ENCODE measurements at places on chromosomes 7 and 10.

- no peak for DNase-seq
Observed at GRCh38 chr7:20562461-20562860, 53.0 kb upstream of the ABCB5 start.

DNA sequence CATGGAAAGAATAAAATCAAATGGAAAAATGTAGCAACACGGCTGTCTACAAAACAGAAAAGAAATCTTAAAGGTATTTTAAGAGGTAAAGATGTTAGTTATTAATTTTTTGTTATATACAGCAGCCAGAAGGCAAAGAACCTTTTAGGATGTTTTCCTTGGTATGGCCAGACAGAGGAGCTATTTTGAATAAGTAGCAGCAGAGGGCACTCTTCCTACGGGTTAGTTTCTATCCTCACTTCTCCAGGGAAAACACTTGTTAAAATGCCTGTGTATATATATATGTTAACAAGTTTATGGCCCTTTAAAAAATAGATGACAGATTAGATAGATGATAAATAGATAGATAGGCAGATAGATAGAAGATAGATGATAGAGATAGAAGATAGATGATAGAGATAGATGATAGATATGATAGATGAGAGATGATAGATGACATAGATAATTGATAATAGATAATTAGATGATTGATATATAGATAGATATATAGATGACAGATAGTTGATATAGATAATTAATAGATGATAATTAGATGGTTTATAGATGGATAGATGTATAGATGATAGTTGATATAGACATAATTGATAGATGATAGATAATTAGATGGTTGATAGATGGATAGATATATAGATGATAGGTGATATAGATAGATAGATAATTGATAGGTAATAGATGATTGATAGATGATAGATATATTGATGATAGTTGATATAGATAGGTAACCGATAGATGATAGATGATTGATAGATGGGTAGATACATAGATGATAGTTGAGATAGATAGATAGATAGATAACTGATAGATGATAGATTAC is 57.8 kb upstream of the WIPF3 start:
- no peak for DNase-seq

GRCh38 chr10:112189465-112189864 is 5.9 kb upstream of the GPAM start:
- no peak for DNase-seq

DNA sequence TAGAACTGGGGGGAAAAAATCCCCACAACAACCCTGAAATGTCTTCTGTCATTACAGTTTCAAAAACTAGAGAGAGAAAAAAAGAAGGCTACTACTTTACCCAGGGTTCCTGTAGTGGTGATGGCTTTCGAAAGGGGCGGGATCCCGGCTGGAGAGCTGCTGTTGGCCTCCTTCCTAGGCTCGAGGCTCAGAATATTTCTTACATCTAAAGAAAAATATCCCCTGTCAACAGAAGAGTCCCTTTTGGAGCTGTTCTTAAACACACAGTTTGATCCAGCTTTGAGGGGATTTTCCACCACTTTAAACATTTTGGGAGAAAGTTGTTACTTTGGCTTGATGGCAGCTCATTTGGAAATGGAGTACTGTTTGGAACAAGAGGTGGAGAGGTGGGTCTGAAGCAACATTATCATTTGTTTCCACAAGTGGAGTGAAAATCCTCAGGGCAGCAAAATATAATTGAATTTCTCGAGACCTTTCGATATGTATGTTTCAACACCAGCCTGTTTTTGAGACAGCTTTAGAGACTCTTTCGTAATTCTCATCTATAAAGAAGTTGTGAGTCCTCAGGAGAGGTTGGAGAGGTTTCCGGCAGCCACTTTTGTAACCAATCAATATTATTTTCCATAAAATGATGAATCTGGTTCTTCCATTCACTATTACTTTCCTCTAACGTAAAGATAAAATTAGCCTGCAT is 5.1 kb downstream of the HOXA13 start:
- no peak for DNase-seq

GRCh38 chr10:69577268-69578232 is 4.3 kb upstream of the NEUROG3 start:
- DNase-seq: no peak

GRCh38 chr10:95661818-95662217 is 5.3 kb upstream of the ALDH18A1 start:
- DNase-seq: no peak

- DNase-seq: no peak
Observed at GRCh38 chr7:119341822-119342221, 931.2 kb upstream of the KCND2 start.

GRCh38 chr7:135180122-135180521 is 9.6 kb upstream of the CYREN start:
- no peak for DNase-seq

DNA sequence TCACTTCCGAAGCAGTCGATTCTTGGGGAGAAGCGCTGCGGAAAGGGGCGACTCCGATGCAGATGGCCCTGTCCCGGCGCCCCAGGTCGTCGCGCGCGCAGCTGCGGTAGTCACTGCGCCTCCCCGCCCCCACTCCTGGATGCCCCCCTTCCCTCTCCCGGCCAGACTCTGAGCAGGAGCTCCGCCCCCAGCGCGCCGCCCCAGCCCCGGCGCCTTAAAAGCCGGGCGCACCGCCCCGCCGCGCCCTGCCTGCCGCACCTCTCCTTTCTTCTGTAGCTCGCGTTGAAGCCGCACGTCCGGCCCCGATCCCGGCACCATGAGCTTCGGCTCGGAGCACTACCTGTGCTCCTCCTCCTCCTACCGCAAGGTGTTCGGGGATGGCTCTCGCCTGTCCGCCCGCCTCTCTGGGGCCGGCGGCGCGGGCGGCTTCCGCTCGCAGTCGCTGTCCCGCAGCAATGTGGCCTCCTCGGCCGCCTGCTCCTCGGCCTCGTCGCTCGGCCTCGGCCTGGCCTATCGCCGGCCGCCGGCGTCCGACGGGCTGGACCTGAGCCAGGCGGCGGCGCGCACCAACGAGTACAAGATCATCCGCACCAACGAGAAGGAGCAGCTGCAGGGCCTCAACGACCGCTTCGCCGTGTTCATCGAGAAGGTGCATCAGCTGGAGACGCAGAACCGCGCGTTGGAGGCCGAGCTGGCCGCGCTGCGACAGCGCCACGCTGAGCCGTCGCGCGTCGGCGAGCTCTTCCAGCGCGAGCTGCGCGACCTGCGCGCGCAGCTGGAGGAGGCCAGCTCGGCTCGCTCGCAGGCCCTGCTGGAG is at the start of gene INA:
TSS of gene INA (plus strand) at position 243 of the 817 bp plus-strand sequence. CDS start at position 317, 74 bp downstream.
- DNase-seq: peak; percentile 39

GRCh38 chr10:10320956-10321355 is 696.7 kb upstream of the CELF2 start:
- no peak for DNase-seq

DNA sequence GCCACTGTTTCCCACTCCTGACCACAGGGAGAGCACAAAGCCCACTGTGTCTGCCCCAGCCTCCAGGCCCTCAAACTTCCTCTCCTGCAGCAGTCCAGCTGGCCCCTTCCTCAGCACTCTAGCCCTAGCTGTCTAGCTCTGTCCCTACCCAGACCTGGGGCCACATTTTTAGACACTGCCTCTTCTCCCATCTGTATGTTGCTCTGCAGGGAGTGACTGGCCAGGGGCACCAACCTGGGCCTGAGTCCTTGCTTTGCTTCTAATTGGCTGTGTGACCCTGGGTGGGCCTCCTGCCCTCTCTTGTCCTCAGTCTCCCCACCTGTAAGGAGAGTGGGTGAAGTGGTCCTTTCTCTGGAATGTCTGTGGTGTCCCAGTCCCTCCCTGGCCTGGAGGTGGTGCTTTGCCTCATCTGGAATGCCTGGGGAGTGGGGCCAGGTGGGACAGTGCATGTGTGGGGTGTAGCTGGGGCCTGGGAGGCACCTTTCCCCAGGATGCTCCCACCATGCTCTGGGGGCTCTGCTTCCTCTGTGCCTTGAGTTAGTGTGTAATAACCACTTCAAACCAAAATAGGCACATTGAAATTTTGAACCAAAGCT is 25.1 kb downstream of the AQP1 start:
- no peak for DNase-seq

DNA sequence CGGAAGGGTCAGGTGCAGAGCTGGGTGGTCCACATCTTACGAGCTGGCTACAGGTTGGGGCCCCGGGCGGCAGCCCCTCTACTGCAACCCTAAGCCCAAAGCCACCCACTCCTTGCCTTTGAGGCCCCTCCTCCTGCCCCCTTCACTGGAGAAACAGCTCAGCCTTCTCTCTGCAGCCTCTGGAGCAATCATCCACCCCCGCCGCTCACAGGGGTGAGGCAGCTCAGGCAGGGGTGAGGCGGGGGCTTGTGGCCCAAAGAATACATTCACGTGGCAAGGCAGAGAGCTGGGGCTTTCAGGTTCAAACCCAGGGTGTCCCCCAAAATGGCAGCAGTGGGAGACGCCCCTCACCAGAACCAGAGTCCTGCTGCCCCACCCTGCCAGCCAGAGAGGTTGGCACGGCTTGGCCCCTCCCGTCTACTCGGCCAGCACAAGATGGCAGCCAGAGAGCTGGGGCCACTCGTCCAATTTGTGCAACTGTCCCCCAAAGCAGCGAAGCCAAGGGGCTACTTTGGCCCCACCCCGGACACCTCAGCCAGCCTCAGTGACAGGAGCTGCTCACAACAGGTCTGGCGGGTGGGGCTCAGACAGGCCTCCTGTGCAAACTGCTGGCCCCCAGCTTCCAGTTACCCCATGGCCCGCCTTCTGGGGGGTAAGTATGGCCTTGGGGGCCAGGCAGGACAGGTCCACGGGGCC is 7.2 kb downstream of the GNB2 start:
- no peak for DNase-seq

GRCh38 chr10:61888744-61889143 is 12.8 kb upstream of the ARID5B start:
- DNase-seq: no peak

GRCh38 chr7:37354656-37355131 is 94.0 kb downstream of the ELMO1 start:
- DNase-seq: no peak

DNA sequence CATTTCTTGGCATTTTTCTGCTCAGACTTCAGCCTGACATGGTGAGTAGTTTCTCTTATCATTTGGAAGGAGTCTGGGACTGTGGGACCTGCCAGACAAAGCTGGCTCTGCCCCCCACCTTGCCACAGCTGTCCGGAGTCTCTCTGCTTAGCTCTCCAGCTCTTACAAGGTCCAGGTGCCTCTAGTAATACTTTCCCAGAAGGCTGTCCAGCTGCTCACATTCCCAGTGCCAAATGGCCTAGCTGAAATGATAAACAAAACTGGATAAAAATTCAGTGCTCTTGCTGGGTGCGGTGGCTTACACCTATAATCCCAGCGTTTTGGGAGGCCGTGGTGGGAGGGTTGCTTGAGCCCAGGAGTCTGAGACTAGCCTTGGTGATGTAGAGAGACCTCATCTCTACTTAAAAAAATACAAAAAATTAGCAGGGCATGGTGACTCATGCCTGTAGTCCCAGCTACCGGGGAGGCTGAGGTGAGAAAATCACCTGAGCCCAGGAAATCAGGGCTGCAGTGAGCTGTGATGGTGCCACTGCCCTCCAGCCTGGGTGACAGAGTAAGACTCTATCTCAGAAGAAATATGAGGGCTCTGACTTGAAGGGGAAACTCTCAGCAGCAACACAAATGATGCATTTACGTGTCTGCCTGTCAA is 86.8 kb downstream of the C10orf90 start:
- no peak for DNase-seq

- DNase-seq: no peak
Observed at GRCh38 chr7:117479225-117480054, at the start of gene CFTR. TSS of gene CFTR (plus strand) at chr7:117480025. CDS start at chr7:117480095, 70 bp downstream.

DNA sequence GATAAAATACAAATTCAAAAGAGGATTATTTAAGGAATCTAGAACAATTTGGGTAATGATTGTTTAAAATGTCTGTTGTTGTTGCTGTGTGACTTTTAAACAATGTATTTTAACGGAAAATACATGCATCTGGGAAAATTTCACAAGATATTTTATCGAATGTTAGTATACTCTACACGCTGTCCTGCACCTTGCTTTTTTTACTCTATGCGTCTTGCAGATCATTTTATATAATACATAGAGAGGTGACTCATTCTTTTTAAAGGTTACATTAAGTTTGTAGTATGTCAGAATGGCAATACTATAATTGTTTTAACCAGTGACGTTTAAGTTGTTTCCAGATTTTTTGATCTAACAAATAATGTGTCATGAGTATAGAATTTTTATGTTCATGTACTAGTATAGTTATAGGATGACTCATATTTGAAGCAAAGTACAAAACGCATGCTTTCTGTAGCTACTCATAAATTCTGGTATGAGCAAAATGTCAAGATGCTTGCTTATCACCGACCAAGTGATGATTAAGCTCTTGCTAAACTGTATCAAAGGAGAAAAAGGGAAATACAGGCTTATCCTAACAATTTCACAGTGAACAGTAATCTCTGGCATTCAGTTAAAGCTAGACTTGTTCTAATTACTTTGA is 4.9 kb downstream of the DKK1 start:
- DNase-seq: no peak

- DNase-seq: no peak
Observed at GRCh38 chr7:112853422-112853821, 63.2 kb upstream of the TMEM168 start.

GRCh38 chr7:35658606-35659201 is 36.2 kb downstream of the HERPUD2 start:
- DNase-seq: no peak

GRCh38 chr7:141409801-141410329 is 141.3 kb upstream of the AGK start:
- no peak for DNase-seq

GRCh38 chr7:128172151-128172550 is 68.9 kb upstream of the LEP start:
- DNase-seq: no peak

DNA sequence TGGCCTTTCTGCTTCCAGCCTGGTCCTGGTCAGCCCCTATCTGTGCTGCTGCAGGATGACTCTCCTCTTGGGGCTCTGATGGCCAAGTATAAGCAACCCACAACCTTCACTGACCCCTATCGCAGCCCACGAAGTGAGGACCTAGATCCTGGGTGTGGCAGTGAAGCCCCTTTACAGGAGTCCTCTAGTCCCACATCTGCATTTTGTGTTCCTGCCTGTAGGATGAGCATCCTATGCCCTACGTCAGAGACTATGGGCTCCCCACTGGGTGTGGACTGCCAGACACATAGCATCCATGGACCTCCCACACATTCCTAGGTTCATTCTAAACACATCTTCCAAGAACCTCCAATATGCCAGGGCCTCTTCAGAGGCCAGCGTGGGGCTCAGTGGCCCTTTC is 29.0 kb downstream of the ARHGAP22 start:
- no peak for DNase-seq

DNA sequence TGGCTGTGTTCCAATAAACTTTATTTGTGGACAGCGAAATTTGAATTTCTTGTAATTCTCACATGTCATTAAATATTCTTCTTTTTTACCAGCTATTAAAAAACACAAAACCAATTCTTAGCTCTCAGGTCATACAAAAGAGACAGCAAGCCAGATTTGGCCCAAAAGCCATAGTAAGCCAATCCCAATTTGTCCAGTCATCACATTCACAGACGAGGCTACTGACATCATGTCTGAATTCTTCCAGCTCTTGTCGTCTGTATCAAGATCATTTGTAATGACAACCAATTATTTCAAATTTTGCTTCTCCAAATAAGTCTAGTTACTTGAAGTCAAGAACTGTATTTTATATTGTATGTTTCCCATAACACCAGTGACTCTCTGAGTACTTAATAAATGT is 266.5 kb downstream of the PAXIP1 start:
- DNase-seq: no peak

GRCh38 chr7:41861642-41862041 is 158.8 kb upstream of the INHBA start:
- DNase-seq: no peak

- DNase-seq: no peak
Observed at GRCh38 chr10:37684765-37685164, 172.6 kb downstream of the ZNF248 start.

All from activated T-cell treated with anti-CD3 and anti-CD28 coated beads for 48 hours (primary cell).